ENCODE measurements at places on chromosomes 5 and 9. TPM values are rescaled to one million over a fixed set of nuclear protein-coding genes. Genes with fewer than 3 reads are reported as not detected.

The CATSPER3 gene
- total RNA-seq = 1.1 TPM

The PAPPA gene
- 3.2 TPM for total RNA-seq

DNA sequence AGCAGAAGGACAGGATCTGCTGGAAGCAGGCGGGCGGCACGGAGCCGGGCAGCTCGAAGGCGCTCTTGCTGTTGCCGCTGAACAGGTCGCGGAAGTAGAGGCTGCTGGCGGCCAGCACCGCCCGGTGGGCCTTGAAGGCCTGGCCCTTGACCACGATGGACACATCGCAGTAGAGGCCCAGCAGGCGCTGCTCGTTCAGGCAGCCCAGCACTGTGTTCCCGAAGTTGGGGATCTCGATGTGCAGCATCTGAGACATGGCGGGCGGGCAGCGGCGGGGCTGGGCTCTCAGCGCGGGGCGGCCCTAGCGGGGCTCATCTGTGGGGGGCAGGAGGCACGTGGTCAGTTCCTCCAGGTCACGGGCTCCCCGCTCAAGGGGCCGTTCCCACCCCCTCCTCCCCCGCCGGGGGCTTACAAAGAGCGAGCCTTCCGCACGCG, 44.8 kb downstream of the NACC2 start:
- no peak for DNase-seq

GRCh38 chr5:116566251-116566650, 8.4 kb downstream of the SEMA6A start:
- DNase-seq = no peak

GRCh38 chr9:134383148-134383547, 56.9 kb downstream of the RXRA start:
- no peak for DNase-seq

- no peak for DNase-seq
These were observed 30.9 kb upstream of the RGMB start for GRCh38 chr5:98742396-98743073.

DNA sequence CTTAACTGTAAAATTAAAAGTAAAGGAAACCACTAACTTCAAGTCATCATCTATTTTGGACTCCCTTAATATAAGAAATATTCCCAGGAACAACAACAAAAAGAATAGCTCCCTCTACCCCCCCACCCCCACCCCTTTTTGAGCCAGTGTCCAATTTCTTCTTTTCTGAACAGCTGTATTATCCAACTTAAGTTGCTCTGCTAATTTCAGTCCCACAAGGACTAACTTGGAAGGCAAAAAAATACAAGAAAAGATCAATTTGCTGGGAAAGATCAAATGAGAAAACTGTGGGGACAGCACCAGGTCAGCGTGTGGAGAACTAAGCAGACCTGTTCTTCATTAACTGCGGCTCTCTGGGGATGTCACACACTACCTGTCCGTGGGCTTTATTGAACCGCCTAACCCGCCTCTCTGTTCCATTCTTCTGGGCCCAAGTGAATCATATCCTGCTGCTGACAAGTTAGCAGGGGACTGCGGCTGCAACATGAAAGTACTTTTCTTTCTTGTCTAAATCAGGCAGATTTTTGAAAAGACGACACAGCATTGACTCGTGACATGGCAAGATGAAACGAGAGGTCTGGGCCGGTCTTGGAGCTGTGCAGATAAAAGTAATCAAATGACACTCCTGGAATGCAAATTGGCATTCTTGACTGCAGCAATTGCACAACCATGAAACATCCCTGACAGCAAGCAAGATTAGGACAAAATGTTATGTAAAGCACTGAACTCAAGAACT, 2.7 kb downstream of the BNC2 start:
- DNase-seq = no peak

DNA sequence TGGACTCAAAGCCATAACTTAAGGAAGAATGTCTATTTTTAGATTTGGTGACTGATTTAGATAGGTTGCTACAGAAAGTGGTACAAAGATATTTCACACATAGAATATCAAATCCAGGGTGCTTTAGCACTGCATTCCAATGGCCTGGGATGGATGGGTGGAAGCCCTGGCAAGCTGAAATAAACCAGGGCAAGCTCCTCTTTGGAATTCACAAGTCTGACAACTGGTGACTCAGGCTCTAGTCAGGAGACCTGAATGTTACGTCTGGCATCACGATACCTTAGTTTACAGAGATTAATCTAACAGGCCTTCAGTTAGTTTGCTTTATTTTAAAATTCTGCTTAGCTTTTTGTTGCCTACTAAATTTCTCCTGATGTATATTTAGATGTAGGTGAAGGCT, 144.0 kb downstream of the TMC1 start:
- no peak for DNase-seq

- DNase-seq = no peak
These were observed 71.5 kb upstream of the MEF2C start for GRCh38 chr5:88954511-88954910.

GRCh38 chr5:43313854-43314457, 744 bp upstream of the HMGCS1 start:
- no peak for DNase-seq

DNA sequence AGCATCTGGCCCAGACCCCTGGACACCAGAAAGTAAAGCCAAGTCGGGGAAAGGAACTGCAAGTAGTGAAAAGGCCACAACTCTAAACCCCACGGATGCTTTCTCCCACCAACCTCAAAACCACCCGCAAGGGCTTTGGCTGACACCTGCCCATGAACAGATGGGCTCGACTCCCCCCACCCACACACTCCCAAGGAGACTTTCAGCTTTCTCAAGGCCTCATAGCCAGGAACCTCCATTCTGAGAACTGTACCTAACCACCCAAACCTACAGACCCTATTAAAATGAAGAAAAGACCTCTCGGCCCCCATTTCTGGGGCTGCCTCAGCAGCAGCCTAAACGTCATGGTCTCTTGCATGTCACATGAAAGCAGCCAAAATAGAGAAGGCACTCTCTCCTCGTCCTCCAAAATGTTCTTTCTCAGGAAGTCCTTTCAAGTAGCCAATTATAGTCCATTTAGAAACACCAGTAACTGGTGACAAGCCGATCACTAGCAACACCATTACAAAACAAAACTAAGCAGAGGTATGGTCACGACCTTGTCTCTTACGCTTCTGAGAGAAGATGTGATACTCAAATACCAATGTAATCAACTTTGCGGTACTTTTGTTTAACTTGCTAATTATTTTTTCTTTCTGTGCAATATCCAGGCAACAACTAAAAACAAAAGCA, 2.9 kb downstream of the B4GALT1 start:
- peak; percentile 29 for DNase-seq

DNA sequence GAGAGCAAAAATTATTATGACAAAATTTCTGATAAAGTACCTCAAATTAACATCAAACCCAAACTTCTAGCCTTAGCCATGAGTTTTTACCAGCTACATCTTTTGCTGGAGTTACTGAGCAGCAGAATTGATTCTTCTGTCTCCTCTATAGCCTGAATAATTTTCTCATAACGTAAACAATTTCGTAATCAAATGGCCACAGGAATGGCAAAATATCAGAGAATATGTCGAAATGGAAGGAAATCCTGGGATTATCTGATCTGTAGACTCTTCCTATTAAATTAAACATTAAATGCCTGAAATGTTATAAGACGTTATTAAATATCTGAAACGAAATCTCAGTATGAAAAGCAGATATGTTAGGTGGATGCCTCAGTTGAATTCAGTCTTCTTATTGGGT, 41.1 kb downstream of the LURAP1L start:
- no peak for DNase-seq

GRCh38 chr5:66728049-66728448, 131.9 kb downstream of the MAST4 start:
- DNase-seq = no peak

All from mesothelial cell of epicardium (in vitro differentiated cells).